Ecto neural progenitor cell (in vitro differentiated cells): ENCODE measurements at places on chromosomes 11 and 22.
A peak's percentile ranks its signal among the peaks of the same experiment; 100 is the strongest.

GRCh38 chr11:12430954-12431595, 53.7 kb downstream of the PARVA start:
- no peak for DNase-seq

- no peak for DNase-seq
Observed at GRCh38 chr11:85440273-85440672, 186.9 kb downstream of the DLG2 start.

DNA sequence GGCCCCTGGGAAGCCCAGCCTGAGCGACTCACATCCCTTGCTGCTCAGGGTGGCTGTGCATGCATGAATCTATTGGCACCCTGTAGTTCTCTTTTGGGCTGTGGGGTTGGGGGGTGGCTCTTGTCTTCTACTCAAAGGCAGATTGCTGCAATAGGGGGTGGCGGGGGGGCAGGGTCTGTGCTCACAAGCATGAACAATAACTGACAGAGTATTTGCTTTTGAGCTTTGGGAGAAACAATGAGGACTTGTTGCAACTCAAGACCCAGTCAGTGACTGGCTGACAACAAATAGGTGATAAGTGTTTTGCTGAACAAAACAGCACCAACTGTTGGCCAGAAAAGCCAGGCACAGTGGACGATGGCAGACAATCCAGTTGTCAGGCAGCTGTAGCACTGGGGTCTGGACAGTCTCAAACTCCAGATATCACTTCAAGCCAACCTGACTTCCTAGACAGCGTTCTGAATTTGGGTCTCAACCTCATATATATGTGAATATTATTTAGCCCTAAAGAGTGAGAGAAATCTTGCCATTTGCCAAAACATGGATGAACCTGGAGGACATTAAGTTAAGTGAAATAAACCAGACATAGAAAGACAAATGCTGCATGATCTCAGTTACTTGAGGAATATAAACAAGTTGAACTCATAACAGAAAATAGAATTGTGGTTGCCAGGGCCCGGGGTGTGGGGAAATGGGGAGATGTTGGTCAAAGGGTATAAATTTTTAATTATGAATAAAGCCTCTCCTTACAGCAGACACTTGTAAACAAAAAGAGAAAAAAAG, 61.7 kb downstream of the ME3 start:
- no peak for DNase-seq

DNA sequence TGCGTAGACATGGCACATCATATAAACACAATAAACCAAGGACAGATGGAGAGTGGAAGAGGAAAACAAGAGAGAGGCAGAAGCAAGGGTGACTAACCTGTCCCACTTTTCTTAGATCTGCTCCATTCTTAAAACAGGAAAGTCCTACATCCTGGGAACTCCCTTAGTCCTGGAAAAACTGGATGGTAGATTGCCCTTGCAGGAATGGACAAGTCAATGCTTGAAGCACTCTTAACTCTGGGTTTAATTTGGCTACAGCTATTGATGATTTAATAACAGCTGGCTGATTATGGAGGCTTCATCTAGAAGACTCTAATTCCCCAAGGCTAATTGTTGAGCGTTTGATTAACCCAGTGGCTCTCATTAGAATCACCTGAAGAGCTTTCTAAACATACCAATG, 258.8 kb downstream of the MIAT start:
- no peak for DNase-seq

DNA sequence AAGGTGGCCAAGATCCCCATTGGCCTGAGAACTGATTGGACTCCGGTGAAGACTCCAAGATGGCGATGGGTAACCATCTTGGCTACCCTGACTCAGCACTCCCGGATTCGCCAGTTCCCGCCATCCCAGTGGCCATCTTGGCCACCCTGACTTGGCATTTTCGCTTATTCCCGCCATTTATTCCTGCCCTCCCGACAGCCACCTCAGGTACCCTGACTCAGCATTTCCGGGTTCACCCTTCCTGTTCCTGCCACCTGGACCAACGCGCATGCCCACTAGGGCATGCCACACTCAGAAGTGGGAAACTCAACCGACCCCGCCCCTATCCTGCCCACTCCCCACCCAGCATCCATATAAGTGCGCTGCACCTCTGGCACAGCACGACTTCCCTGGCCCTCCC, 7.8 kb downstream of the OR8K5 start:
- no peak for DNase-seq

DNA sequence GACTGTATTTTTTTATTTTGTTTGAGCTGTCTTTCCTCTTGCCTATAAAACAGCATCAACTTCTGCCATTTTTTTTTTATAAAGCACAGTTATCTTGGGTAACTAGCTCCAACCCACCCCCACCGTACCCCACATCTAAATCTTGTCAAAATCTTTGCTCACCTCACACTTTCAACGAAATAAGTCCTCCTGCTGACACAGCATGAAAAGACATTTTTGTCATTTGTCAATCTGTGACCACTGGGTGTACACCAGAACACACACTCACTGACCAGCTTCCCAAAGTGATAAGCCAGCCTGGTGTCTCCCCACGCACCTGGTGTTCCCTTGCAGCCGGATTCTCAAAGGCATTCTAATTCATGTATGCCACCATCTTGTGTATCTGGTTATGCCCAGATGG, 1.7 kb upstream of the TECTA start:
- no peak for DNase-seq

- no peak for DNase-seq
Observed at GRCh38 chr11:29023761-29024160, 915.6 kb downstream of the METTL15 start.

DNA sequence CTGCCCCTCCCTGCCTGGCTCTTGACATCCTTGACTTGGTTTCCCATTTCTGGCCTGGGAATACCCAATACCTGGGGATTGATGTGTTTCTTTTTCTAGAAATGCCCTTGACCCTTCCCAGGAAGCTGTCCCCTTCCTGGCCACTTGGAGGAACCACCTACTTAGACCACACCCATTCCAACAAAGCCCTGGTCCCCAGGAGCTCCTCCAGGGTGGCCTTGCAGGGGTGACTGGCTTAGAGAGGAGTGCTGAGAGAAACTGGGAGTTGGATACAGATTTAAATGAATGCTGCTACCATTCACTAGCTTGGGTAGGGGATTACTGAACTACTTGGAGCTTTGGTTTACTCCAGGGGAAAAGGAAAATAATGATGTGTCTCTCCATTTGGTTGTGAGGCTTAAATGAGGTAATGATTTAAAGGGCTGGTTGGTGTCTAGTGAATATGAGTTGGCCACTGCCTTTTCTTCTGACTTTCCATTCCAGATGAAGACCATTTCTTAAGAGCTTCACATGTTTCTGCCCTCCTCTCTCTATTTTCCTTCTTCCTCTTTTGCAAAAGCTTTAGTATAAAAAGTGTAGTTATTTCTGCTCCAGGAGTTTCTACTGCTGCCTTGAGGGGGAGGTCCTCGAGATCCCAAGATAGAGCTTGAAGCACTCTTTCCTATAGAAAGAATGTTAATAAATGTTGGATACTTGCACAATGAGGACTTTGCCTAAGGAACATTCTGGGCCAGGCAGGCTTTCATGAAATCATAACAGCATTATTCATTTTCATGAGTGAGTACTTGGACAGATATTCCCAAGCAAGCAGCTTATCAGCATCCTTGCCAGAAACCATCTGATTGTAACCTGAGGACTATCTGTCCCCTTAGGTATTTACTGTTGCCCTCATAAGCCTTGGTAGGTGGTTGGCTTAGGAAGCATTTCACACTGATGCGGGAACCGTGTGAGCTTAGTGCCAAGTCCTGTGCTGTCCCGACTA, 22.4 kb downstream of the PANX1 start:
- DNase-seq, result no peak

- DNase-seq, result no peak
Observed at GRCh38 chr22:17867160-17867785, 93.0 kb upstream of the BID start.

DNA sequence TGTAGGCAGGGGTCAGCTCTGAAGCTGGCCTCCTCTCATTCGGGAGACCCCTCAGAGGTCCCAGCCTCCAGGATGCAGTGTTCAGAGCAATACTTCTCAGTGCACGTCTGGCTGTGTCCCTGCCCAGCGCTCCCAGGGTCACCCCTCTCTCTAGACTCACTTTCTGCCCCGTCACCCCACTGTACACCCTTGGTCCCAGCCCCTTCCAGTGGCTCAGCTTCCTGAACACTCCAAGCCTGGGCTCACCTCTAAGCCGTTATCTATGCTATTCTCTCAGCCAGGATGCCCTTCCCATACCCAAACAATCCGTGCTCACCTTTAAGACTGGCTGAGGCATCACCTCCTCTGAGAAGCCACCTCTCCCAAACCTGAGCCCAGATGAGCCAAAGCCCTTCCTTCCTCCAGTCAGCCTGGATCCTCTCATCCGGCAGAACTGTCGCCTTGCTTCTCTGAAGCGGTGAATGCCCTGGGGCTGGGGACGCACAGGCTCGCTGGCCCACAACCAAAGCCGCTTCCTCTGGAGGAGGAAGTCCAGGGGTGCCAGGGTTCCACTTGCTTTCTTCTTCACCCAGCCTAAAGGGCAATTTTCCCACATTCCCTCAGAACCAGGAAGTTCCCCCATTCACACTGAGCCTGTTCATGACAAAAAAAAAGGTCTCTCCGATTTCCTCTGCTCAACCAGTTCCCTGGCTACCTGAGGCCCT, 13.7 kb upstream of the CDKN1C start:
- DNase-seq, result no peak

DNA sequence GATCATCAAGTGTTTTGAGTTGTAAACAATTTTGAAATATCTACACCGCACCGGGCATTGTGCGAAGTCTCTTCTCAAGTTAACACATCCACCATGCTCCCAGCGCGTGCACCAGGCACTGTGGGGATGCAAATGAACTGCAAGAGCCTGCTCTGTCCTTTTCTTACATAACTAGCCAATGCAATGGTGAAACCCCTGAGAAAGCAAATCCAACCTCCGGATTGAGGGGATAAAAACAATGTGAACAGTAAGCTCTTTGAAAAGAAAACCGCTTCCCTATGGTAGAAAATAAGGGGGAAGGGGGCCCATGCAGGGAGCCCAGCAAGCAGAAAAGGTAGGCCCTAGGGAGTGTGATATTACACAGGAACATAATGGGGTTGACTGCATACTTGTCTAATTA, 274.9 kb upstream of the MPPED2 start:
- no peak for DNase-seq

- DNase-seq, result peak; percentile 44
Observed at GRCh38 chr22:21054046-21054713, 8.4 kb downstream of the LRRC74B start.

- no peak for DNase-seq
Observed at GRCh38 chr11:12900496-12900895, 108.6 kb upstream of the RASSF10 start.

GRCh38 chr22:39520226-39521105, at the start of gene ATF4:
ATF4 (plus strand) TSS chr22:39520562; CDS start chr22:39521446, 884 bp downstream.
- DNase-seq, result peak; percentile 96

GRCh38 chr22:36478966-36479365, 2.5 kb downstream of the TXN2 start:
- DNase-seq, result no peak

GRCh38 chr11:34175284-34176019, 70.0 kb downstream of the NAT10 start:
- no peak for DNase-seq

GRCh38 chr22:21571679-21572078, 4.2 kb downstream of the UBE2L3 start:
- no peak for DNase-seq

GRCh38 chr22:31346733-31347250, 646 bp upstream of the PATZ1 start:
- DNase-seq, result peak; percentile 83

DNA sequence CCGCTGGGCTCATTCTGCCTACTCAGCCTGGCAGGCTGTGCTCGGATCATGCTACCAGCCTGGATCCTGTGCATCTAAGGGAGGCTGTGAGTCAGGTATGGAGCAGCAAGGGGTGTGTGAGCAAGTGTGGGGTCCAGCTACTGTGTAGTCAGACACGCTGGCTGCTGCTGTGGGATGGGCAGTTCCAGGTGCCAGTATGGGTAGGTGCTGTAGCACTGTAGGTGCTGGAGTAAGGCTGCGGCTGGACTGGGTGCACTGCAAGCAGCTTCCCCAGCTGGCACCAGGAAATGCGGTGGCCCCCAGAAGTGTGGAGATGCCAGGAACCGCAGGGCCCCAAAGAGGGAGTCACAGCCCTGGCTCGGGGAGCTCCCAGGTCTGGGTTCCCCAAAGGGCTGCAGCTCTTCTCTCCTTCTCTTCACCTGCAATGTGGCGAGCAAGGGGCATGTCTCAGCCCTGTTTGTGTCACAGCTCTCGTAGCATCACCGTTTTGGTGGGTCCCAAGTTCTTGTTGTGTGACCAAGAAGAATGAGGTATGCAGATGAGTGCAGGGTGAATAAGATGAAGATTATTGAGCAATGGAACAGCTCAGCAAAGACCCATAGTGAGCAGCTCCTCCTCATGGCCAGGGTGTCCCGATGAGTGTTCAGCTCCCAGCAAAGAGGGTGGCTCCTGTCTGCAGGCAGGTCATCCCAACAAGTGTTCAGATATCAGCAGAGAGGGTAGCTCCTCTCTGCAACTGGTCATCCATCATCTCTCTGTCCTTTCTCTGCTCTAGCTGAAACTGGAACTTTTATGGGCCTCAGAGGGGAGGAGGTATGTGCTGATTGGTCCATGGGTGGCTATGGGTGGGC, 462.9 kb downstream of the TBC1D22A start:
- peak; percentile 13 for DNase-seq
